ENCODE measurements at places on chromosomes 2 and 18.

DNA sequence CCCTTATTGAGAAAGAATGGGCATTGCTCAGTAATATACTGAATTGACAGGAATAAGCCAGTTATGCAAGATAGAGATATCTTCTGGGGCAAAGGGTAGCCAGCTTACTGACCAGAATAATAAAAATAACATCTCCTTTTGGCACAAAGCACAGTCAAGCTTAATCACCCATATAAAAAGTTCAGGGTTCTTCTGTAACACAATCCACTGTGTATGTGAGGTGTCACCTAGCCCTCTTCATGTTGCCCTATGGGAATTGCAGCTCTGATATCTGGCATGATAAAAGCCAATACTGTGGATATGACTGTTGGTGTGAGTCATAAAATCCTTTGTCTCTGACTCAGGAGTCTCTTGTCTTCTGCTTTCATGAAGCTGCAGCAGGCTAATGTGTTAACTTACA, 90.8 kb downstream of the DSEL start:
- no peak for DNase-seq

DNA sequence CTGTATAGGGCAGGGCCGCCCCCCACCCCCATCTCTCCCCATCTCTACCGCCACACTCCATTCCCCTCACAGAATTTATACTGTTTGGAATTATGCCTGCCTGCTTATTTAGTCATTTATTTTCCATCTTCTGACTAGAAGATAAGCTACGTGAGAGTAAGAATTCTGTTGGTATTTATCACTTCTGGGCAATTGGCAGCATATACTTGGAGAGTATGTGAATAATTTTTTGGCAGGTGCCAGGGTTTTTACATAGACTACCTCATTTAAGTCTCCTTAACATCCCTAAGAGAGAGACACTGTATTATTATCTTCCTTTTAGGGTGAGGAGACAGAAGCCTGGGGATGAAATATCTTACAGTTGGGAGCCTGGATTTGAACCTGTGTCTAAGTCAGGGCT, 45.0 kb downstream of the SLC4A1AP start:
- DNase-seq, result no peak

DNA sequence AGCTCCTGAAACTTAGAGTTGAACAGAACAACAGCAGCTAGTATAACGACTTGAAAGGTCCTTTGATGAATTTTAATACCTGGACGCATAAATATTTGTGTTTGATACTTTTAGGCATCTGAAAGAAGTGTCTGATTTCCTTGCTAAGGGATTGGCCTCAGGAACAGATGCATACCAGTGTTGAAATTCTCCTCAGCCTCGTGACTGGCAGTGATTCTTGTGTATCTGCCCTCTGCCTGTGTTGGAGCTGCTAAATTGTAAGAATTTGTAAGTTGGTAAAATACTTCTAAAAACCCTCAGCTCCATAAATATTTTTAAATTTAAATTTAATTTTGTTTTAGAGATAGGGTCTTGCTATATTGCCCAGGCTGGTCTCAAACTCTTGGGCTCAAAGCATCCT, 22.4 kb upstream of the SCYGR1 start:
- DNase-seq, result no peak

DNA sequence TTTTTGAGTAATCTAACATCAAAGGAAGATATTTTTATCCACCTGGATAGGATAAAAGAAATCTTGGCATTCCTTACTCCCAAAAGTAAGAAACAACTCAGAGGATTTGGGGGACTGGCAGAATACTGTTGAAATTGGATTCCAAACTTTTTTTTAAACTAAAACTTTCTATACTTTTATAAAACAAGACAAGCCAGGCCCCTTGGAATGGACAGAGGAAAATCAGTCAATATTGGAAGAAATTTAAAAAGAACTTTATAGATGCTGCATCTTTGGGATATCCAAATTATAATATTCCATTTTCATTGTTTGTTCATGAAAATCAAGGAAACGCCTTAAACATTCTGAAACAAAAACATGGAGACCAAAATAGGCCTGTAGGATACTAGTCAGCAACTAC, 147.6 kb upstream of the PIEZO2 start:
- no peak for DNase-seq

DNA sequence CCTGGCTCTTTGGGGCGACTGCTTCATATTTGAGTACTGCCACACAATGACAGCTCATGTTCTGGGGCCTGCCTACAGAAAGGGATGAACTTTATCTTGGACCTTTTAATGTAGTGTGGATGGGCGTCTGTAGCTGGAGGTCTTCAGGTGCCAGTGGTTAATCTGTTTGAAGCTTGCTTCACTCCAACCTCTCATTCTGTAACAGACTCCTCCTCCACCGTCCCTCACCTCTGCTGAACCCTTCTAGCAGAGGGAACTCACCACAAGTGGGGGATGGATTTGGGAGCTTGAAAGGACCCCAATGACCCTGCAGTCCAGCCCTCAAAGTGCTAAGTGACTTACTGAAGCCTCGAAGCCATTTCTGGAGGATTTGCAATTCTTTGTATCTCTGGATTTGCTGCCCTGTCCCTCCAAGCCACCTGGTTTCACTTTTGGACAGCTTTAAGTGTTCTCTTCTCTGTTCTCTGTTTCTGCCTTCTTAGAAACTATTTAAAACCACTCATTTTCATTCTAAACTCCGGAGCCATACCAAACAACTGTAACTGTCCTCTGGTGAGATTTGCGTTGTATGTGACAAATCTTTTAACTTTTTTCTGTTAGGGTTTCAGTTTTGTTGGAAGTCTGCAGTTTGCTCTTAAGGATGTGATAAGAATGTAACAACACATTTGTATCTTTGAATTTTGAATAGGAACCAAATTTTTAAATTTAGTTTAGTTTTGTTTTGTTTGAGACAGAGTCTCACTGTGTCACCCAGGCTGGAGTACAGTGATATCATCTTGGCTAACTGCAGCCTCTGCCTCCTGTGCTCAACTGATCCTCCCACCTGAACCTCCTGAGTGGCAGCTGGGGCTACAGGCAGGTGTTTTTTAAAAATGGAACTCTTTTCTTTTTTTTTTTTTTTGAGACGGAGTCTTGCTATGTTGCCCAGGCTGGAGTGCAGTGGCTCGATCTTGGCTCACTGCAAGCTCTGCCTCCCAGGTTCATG, 37.0 kb upstream of the CASP8 start:
- DNase-seq, result no peak

- DNase-seq, result no peak
Observed at GRCh38 chr2:60149176-60149575, 404.3 kb downstream of the BCL11A start.

DNA sequence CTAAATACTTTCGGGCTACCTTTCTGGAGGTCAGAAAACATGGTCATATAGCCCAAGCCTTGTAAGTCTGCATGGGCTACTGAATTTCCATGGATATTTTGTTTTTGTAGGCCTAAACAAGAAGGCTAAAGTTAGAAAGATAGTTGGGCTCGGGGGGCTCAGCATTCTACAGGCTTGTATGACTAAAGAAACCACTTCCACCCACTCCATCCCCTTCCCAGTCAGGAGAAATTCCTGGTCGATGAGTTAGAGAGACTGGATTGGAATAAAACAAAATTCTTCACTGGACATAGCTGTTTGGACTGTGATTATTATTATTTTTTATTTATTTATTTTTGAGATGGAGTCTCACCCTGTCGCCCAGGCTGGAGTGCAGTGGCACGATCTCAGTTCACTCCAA, 539.4 kb upstream of the TNP1 start:
- DNase-seq, result no peak

DNA sequence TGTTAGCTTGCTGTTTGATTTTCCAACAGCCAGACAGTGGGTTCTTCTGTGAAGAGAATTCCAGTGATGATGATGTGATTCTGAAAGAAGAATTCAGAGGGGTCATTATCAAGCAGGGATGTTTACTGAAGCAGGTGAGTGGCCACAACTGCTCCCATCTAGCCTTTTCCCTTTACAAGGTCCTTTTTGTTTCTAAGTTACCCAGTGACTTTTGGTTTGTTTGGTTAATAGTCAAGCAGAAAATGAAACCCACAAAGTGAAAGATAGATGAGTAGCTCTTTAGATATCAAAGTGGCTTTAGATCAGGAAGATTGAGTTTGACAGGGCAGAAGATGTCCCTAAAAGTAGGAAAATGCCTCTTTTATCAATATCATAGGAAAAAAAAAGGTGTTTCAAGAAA, 23.3 kb downstream of the PLEK start:
- DNase-seq, result no peak

GRCh38 chr18:44744161-44745121, 63.8 kb downstream of the SETBP1 start:
- DNase-seq, result no peak

GRCh38 chr18:60202708-60203107, 169.9 kb downstream of the MC4R start:
- no peak for DNase-seq

- DNase-seq, result no peak
Observed at GRCh38 chr2:110854355-110855081, 122.1 kb downstream of the ACOXL start.

GRCh38 chr2:217185265-217185995, 325.6 kb upstream of the TNP1 start:
- DNase-seq, result no peak

GRCh38 chr2:197148401-197148800, 162.2 kb downstream of the ANKRD44 start:
- DNase-seq, result no peak

GRCh38 chr2:55384786-55385185, 34.9 kb downstream of the CCDC88A start:
- DNase-seq, result no peak

- DNase-seq, result no peak
Observed at GRCh38 chr2:180247658-180248057, 240.6 kb upstream of the CWC22 start.

- no peak for DNase-seq
Observed at GRCh38 chr18:59768409-59768808, 71.2 kb upstream of the CCBE1 start.

- DNase-seq, result no peak
Observed at GRCh38 chr18:35683021-35683420, 101.5 kb downstream of the GALNT1 start.

DNA sequence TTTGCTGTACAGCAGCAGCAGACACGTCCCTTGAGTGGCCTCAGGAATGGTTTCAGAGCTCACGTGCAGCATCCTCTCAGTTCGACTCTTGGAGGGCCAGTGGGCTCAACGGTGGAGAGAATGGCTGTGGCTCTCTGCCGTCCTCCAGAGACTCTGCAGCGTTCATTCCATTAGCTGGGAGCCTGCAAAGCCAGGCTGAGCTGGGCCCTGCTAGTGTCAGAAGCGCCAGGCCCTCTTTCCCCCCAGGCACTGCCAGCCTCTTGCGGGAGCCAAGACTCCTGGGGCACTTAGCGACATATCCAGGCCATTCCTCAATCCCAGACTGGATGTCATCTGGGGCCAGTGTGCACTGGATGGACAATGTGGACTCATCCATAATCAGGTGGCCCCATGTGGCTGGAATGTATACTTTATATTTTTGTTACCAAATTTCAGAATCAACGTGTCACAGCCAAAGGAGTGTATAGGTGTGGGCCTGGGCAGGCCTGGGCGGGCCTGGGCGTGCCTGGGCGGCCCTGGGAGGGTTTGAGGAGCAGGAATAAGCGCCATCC, 125.1 kb upstream of the EPAS1 start:
- DNase-seq, result no peak

GRCh38 chr18:33350256-33350655, 90.3 kb downstream of the CCDC178 start:
- DNase-seq, result no peak

- no peak for DNase-seq
Observed at GRCh38 chr2:113974727-113975126, 84.8 kb downstream of the ACTR3 start.

- DNase-seq, result no peak
Observed at GRCh38 chr18:56593906-56594305, 44.5 kb downstream of the TXNL1 start.

GRCh38 chr18:38900031-38900430, 1334.4 kb upstream of the CELF4 start:
- DNase-seq, result no peak

GRCh38 chr2:85037622-85038021, 66.7 kb downstream of the KCMF1 start:
- DNase-seq, result no peak

DNA sequence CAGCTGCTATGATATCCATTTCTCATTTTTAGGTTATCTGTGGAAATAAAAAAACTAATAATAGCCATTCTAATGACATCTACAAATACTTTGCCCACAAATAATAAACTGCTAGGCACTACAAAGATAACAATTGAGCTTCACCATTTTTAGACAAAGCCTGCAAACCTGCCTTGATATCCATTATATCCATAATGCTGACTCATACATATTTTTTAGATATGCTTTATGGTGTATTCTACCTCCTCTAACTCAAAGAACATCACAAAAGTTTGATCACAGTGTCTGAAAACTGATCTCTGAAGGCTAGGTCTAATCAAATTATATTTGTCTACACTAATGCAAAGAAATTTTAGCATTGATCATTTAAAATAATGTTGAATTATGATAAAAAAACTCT, 138.4 kb downstream of the HNMT start:
- DNase-seq, result no peak

- no peak for DNase-seq
Observed at GRCh38 chr2:40220177-40220925, 231.5 kb downstream of the SLC8A1 start.

- DNase-seq, result no peak
Observed at GRCh38 chr2:143255899-143256298, 126.7 kb downstream of the ARHGAP15 start.

DNA sequence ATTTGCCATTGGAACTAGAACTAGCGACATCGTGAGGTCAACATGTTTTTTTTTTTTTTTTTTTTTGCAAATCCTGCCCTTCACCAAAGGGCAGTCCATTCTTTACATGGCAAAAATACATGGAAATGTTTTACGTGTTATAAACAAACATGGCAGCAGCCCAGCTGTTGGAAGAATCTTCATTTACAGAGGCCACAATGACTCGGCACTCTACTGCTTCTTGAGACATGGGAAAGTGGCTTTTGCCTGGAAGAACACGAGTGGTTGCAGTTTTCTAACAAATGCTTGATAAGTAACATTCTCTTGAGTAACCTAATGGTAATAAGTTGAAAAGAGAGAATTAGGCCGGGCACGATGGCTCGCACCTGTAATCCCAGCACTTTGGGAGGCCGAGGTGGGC, 22.8 kb upstream of the POLR1B start:
- no peak for DNase-seq

DNA sequence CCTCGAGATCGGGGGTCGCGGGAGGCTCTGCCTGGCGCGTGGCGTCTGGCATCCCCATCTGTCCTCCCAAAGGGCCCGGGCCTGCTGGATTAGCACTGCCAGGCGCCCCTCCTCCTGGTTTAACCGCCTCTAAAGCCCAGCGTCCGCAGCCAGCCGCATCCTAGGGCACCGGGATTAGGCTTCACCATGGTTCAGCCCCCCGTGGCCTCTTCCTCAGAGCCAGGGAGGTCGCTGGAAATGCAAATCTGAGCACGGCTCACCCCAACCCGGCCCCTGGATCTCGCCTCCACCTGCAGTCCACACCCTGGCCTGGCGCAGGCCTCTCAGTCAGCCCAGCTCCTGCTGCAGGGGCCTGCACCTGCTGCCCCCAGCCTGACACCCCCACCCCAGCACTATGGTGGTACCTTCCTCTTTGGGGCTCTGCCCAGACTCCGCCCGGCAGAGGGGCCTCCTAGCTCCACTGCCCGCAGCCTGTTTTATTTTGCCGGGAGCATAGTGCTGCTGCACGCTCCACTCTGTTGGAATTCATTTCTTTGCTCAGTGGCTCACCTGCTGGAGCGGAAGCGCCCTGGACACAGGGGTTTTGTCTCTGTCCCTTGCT, 13.2 kb downstream of the PRELID3A start:
- DNase-seq, result no peak

Data from activated gamma-delta T cell (primary cell).